Activated naive CD4-positive, alpha-beta T cell treated with Interleukin-2 at 50 U/mL for 16 hours (primary cell): ENCODE measurements at places on chromosomes 5 and 9.

DNA sequence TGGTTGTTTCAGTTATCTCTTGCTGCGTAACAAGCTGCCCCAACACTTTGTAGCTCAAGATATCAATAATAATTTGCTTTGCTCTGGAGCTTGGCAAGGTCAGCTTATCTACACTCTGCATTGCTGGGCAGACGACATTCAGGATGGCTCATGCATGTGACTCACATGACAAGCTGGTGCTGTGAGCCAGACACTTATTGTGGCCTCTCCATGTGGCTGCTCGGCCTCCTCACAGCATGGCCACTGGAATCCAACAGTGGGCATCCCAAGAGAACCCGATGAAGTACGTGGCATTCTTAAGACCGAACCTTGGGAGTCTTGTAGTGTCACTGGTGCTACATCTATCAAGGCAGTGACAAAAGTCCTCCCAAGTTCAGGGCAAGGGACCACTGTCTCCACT lies 94.2 kb upstream of the MVB12B start:
- DNase-seq: no peak

DNA sequence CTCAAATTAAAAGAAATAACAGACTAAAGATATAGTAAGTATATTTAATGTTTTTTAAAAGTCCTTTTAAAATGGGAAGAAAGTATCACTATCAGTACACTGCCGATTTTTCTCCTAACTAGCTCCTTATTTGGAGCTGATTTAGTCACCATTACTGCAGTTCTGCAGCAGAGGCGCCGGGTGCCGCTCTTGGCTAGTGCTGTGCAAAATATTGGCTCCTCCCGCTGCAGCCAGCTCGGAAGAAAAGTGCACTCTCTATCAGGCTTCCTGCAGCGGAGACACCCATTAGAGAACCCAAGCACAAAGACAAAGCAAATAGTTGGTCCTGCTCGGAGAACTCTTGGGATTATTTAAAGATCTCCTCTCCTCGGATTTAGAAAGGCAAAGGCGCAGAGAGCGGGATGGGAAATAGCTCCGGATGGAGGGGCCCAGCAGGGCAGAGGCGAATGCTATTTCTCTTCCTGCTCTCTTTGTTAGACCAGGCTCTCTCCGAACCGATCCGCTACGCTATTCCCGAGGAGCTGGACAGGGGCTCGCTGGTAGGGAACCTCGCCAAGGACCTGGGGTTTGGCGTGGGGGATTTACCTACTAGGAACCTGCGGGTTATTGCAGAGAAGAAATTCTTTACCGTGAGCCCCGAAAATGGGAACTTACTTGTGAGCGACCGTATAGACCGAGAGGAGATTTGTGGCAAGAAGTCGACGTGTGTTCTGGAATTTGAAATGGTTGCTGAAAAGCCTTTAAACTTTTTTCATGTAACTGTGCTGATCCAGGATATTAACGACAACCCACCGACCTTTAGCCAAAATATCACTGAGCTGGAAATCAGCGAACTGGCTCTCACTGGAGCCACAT lies at the start of gene PCDHGB3:
PCDHGB3 (plus strand) TSS at position 249 of the 855 bp plus-strand sequence; CDS start at position 402, 153 bp downstream.
- DNase-seq: peak; percentile 36

DNA sequence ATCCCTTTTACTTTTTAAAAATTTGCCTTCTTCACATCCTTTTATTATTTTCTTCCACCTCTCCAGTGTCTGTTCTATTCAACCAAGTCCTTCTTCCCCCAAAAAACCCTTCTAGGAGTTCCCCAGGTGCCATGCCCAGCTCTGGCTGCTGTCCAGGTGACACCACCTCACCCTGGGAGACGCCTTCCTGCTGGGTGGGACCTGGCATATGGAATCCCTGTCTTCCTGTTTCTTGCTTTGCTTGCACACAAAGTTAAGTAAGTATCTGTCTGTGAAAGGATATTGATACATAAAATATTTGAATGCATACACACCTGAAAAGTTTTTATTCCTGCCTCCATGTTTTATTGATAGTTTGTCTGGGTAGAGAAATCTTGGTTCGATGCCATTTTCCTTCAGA lies 23.1 kb upstream of the MED10 start:
- DNase-seq: no peak

- no peak for DNase-seq
These were observed 56.8 kb upstream of the ZFR start for GRCh38 chr5:32501071-32502002.

GRCh38 chr9:77783518-77783917 lies 135.4 kb upstream of the GNA14 start:
- DNase-seq: no peak

DNA sequence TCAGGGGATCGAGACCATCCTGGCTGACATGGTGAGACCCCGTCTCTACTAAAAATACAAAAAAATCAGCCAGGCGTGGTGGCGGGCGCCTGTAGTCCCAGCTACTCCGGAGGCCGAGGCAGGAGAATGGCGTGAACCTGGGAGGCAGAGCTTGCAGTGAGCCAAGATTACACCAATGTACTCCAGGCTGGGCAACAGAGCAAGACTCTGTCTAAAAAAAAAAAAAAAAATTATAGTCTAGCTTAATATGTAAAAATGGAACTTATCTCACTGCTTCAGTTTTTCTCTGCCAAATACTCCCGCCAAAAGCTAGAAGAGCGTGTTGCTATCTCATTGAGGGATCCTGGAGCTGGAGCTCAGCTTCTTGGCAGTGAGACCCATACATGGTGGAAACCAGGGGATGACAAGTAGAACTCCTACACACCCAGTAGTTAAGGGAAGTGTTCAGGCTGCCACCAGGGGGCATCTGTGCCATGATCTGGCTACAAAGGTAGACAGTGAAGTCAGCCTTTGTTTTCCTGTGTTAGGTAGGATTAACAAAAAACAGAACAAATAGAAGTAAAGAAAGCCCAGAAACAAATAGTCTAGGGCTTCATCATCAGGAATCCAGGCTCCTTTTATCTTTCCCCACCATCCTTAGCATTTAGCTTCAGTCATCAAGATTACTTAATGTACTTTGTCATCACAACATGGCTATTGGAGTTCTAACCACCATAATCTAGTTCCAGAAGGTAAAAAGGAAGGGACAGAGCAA lies 33.6 kb upstream of the GLIPR2 start:
- DNase-seq: peak; percentile 89

- no peak for DNase-seq
These were observed 81.3 kb downstream of the ADAMTSL1 start for GRCh38 chr9:18555105-18555883.

- no peak for DNase-seq
These were observed 125.6 kb downstream of the DAB2IP start for GRCh38 chr9:121776739-121777637.

GRCh38 chr5:66440202-66440680 lies 156.0 kb upstream of the MAST4 start:
- DNase-seq: peak; percentile 2

DNA sequence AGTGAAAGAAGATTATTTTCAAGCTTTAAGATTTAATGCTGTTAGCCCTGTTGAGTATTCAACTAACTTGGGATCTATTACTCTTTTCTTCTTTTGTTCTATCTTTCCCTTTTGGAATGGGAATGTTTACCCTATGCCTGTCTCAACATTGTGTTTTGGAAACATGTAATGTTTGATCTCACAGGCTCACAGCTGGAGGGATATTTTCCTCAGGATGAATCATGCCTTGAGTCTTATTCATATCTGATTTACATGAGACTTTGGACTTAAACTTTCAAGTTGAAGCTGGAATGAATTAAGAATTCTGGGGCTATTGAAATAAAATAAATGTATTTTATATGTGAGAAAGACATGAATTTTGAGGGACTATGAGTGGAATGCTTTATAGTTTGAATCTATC lies 607.8 kb upstream of the PTGER4 start:
- no peak for DNase-seq

- no peak for DNase-seq
These were observed 14.2 kb upstream of the ZBED3 start for GRCh38 chr5:77101298-77101697.

GRCh38 chr9:15140051-15140450 lies 167.0 kb downstream of the TTC39B start:
- DNase-seq: no peak

DNA sequence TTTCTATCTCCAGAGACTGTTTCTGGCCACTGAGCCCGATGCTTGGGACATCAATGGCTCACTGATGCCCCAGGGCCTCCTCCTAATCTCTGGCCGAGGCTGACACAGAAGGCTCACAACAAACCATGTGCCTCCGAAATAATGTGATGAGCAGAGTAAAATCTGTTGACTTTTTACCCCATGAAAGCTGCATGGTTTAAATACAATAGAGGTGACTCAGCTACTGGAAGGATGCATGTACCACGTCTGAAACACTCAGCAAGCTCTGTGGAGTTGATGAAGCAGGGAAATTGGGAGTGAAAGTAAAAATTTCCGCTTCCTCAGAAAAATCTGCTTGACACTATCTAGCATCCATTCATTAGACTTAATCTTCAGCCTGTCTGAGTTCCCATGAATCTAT lies 111.1 kb upstream of the EQTN start:
- DNase-seq: no peak

DNA sequence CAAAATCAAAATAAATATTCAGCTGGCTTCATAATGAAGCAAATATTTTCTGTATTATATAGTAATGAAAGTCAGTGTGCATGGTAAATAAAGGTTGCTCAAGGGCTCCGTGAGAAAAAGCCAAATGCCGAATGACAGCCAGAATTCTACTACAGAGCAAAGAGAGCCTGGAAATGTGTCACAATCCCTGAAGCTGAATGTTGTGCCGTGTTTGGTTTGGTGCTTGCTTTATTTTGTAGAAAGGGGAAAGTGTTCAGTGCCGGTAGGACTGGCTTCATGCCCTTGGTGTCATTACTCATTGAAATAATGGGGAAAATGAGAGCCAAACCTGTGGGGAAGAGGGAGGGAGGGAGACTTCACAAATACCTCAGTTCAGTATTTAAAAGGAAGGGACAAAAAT lies 26.8 kb upstream of the ADAMTSL1 start:
- DNase-seq: no peak

- DNase-seq: no peak
These were observed 59.6 kb downstream of the SNCAIP start for GRCh38 chr5:122371511-122372151.

DNA sequence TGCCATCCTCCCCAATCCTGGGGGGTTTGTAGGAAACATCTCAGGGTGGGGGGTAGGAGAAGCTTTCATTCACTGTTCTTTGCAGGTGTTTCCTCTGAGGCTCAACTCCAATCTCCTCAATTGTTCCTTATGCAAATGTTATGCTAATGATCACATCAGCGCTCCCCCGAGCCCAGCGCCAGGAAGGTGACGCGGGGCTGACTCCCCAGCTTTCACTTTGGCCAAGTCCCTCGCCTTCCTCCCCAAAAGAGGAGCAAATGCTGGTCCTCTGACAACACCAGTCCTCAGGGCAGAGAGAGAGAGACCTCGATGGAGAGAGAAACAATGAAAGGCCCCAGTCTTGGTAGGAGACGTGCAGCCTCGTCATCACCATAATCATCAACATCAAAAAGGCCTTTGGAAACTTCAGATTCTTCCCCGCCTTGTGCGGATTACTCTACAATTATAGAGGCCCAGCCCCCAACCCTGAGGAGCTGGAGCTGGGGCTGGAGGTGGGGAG lies 39.1 kb downstream of the PCDH1 start:
- no peak for DNase-seq

DNA sequence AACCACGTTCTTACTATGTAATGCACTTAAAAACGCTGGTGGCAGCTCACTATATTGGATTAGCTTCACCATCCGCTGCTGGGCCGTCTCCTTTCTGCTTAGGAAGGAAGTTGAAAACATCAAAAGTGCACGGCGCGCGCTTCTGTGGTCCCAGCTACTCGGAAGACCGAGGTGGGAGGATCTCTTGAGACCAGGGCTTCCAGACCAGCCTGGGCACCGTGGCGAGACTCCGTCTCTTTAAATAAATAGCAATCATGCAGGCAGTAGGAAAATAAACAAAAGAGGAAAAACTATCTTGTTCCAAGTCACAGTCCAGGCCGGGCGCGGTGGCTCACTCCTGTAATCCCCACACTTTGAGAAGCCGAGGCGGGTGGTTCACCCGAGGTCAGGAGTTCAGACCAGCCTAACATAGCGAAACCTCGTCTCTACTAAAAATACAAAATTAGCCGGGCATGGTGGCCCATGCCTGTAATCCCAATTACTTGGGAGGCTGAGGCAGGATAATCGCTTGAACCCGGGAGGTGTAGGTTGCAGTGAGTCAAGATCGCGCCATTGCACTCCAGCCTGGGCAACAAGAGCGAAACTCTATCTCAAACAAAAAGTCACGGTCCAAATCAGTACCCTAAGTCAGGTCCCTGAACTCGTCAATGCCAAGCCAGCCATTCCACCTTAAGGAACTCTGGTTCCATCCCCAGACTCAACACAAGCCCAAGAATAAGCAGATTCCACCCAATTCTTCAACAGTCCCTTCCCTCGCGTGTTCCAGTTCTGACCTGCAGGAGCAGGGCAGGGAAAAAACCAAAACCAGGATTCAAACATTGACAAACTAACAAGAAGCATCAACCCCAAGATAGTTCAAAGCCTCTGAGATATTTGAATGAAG lies 1.0 kb upstream of the GOLGA1 start:
- DNase-seq: peak; percentile 62

- no peak for DNase-seq
These were observed 8.6 kb upstream of the PCDHB1 start for GRCh38 chr5:141042555-141042954.

GRCh38 chr5:171750311-171750788 lies 35.3 kb upstream of the SMIM23 start:
- DNase-seq: no peak

GRCh38 chr5:120790339-120790738 lies 326.2 kb downstream of the PRR16 start:
- DNase-seq: no peak

DNA sequence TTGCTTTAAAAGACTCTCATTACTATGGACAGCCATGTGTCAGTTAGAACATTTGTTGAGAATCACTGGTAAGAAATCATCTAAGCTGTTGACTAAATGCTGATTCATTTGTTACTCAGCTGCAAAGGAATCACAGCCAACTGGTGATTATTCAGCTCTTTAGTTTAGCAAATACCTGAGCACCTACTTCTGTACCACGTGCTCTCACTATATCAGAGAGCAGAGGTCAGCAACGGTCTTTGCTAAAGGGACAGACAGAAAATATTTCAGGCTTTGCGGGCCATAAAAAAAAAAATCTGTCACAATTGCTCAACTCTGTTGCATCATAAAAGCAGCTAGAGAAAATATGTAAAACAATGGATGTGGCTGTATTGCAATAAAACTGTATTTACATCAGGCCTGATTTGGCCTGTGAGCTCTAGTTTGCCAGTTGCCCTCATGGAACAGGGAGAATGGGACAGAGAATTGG lies 377.6 kb downstream of the DNAH5 start:
- DNase-seq: no peak
